ENCODE measurements at places on chromosomes 4 and X.

GRCh38 chr4:184762100-184762499, 28.2 kb upstream of the CENPU start:
- DNase-seq = no peak

GRCh38 chr4:51901363-51901762, 58.4 kb downstream of the DCUN1D4 start:
- no peak for DNase-seq

DNA sequence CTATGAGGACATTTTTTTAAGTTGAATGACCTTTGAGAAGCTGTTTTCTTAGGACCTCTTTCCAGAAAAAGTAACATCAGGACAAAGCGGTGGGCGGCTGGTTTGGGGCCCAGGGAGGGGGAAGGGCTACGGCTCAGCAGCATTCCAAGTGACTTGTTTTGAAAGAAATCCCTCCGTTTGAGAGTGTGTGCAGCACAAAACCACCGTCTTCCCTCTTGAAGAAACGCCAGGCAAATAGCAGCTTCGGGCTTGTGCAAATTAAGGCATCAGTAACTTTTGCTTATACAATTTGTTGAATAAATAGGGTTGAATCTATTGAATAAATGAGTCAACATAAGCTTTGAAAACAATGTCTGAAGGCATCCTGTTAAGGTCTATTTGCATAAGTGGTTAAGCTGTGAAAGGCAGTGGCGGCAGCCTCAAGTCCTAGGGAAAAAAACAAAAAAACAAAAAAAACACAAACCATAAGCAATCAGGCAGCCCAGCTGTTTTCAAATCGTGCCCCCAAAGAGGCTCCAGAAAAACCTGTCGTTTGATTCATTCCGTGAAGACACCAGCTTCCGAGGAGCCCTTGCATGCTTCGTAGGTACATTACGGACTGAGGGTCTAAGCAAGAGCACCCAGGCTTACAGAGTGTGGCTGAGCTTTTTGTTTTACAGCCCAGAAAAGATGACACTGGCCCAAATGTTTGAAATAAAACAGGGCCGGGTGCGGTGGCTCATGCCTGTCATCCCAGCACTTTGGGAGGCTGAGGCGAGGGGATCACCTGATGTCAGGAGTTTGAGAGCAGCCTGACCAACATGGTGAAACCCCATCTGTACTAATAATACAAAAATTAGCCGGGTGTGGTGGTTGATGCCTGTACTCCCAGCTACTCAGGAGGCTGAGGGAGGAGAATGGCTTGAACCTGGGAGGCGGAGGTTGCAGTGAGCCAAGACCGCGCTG, 103.7 kb downstream of the CRLF2 start:
- no peak for DNase-seq

DNA sequence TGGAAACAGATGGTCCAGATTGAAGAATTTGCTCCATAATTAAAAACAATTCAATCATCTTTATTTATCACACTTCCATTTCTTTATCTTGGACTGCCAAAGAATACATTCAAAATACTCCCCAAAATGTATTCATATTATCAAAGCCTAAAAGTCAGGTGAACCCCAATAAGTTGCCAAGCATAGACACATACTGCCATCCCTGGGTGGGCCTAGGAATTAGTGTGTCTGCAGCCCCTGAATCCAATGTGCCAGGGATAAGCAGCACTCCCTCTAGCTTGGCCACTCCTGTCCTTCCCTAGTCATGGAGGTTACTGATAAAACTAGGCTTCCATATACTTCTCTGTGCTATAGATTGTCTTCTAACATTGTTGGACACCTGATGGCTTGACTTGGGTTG, 199.9 kb downstream of the TENM3 start:
- DNase-seq = no peak

- DNase-seq = no peak
Observed at GRCh38 chrX:16868920-16869319, 1.2 kb downstream of the RBBP7 start.

DNA sequence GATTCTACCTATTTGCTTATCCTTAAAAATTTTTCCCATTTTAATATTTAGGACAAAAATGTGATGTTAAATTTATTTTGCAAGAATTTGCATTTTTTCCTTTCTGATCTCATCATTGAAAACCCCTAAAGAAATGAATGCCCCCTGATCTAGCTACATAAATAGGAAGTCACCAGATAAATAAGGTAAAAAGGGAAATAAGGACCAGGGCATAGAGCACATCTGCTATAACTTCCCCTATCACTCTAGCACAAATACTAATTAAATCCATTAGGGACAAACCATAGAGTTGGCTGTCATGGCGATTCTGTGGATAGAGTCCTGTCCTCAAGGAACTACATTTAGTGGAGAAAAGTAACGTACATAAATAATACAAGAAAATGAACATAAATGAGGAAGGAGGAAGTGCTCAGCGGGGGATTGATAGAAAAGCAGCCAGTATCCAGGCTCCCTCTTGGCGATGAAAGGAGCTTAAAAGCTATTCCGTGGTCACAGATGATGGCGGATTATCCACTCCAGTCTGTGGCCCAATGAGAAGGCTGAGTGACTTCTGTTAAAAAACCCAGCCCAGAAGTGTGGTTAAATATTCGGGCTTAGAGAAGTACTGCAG, 76.9 kb upstream of the RPL34 start:
- no peak for DNase-seq
